Esophagus muscularis mucosa (tissue), 4 donors: ENCODE measurements at places on chromosomes 13 and 19. TPM values are rescaled to one million over a fixed set of nuclear protein-coding genes. Genes with fewer than 3 reads are reported as not detected.
A peak's percentile ranks its signal among the peaks of the same experiment; 100 is the strongest.

The PRTN3 gene
- 1.2 TPM for total RNA-seq

The CERS1 gene
- total RNA-seq = 1.0 TPM

The KASH5 gene
- not detected for total RNA-seq

The AP1M1 gene
- total RNA-seq = 63.1 TPM

The SLC25A41 gene
- 0.32 TPM for total RNA-seq

The KIR3DL2 gene
- total RNA-seq = not detected

The SPACA4 gene
- not detected for total RNA-seq

The RGS9BP gene
- total RNA-seq = 1.5 TPM

The CEACAM7 gene
- not detected for total RNA-seq

DNA sequence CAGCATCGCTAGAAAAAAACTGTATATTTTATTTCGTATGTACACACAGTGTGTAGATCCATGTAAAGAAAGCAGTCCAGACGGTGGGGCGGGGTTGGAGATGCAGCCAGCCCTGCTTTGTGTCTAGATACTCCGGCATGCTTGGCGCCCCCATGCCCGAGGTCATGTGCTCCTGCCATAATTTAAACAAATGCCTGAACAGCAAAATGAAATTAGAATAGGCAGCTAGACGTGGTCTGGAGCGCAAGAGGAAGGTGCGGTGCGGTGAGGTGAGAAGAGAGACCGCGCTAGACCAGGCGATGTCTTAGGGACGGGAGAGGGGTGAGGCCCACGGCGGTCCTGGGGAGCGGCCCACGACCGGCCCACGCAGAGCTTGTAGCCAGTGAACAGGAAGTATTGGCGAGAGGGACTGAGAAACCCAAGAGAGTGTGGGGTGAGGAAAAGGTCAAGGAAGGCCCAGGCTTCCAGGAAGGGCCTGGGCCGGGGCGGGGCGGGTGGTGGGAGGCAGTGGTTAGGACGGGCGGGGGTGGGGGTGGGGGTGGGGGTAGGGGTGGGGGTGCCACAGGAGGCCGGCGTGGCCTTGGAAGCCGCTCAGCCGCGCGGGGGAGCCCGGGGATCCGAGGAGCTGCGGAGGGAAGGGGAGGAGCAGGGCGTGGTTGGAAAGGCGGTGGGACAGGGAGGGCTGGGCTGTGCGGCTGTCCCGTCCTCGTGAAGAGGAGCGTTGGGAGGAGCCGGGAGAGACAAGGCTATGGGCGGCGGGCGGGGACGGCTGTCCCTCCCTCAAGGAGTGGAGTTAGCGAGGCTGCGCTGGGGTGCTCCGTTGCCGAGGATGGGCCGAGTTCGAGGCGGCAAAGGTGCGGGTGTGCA is 254.7 kb upstream of the SGCG start:
- no peaks in the 10 kb centered on the region for H3K36me3 ChIP-seq
- H3K27ac ChIP-seq = peak overlapping the region; percentile 69
- peaks cover 17% of the 10 kb centered on the region for H3K4me1 ChIP-seq
- no peaks in the 10 kb centered on the region for H3K27me3 ChIP-seq
- peak overlapping the region; percentile 60 for H3K4me3 ChIP-seq

- no peak for DNase-seq
- H3K4me3 ChIP-seq = no peak overlapping the region
- no peaks in the 10 kb centered on the region for H3K27me3 ChIP-seq
- no peaks in the 10 kb centered on the region for H3K4me1 ChIP-seq
These were observed 1890.9 kb downstream of the PCDH9 start for GRCh38 chr13:65339241-65339640.

- H3K36me3 ChIP-seq = no peaks in the 10 kb centered on the region
- no peak for DNase-seq
- H3K4me3 ChIP-seq = no peak overlapping the region
- H3K27ac ChIP-seq = no peak overlapping the region
- H3K4me1 ChIP-seq = peaks cover 6% of the 10 kb centered on the region
- H3K27me3 ChIP-seq = no peaks in the 10 kb centered on the region
These were observed 28.7 kb downstream of the TMEM255B start for GRCh38 chr13:113787694-113788093.

DNA sequence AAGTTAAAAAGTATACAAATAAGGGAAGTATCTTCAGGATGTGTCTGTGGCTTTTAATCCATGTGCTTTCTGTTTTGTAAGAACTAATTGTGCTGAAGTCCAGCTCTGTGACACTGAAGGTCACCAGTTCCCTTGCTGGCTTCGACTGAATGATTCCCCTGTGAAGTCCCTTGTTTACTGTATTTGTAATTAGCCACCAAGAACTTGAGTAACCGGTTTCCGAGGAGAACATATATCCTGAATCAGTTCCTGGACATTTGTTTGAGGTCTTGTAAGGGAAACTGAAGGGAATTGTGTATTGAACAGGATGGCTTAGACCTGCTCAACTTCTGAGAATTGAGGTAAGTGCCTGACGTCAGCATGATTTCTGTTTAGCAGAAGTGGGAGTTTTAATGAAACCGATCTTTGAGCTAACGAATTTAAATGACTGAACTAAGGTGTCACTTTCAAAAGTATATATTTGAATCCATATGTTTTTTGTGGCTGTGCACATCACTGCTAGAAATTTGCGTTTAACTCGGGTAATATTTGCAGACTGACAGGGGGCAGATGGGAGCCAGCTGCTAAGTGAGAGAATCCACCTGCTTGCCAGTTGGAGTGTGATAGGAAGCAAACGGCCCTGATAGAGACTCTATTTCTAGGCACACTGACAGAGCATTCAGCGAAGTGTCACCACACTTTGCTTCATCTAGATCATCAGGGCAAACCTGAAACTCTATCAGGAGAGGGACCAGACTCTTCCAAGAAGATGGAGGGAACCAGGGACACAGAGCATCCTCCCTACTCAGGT is 530.0 kb downstream of the RFC3 start:
- H3K27me3 ChIP-seq = no peaks in the 10 kb centered on the region
- H3K27ac ChIP-seq = no peak overlapping the region
- no peaks in the 10 kb centered on the region for H3K4me1 ChIP-seq
- no peaks in the 10 kb centered on the region for H3K36me3 ChIP-seq
- no peak for DNase-seq
- no peak overlapping the region for H3K4me3 ChIP-seq

- H3K4me1 ChIP-seq = no peaks in the 10 kb centered on the region
- no peaks in the 10 kb centered on the region for H3K27me3 ChIP-seq
- H3K4me3 ChIP-seq = no peak overlapping the region
- no peak overlapping the region for H3K27ac ChIP-seq
- H3K36me3 ChIP-seq = peaks cover 79% of the 10 kb centered on the region
These were observed 10.9 kb upstream of the CERS1 start for GRCh38 chr19:18906605-18907519.

DNA sequence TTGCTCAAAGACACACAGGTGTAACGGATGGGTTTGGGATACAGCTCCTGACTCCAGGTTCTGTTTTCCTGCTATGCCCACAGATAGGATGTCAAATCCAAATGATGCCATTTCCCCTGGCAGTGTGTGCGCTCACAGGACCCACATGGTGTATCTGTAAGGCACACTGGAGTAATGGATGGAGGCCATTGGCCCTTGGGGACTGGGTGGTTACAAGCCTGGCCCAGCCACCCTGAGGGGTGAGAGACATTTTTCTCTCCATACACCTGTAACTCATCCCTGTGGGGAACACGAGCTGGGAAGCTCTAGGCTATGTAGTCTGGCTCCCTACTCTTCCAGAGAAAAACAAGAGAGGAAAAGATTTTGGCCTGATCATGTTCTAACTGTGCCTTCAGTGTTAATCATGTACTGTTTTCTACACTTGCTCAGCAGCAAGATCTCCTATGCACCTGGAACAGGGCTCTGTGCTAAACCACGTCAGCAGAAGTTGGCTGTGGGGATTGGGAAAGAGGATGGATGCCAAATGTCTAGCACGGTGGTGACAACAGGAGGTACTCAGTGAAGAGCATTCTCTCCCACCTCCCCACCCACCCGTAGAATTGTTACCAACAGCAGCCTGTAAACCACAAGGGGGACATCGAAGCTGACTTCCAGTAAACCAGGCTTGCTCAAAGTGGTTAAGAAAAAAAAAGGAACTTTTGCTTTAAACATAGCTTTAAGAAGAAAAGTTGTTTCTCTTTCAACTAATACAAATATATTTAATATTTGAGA is 237.0 kb downstream of the LACC1 start:
- peak; percentile 80 for DNase-seq
- peak overlapping the region; percentile 47 for H3K27ac ChIP-seq
- H3K27me3 ChIP-seq = no peaks in the 10 kb centered on the region
- no peak overlapping the region for H3K4me3 ChIP-seq

DNA sequence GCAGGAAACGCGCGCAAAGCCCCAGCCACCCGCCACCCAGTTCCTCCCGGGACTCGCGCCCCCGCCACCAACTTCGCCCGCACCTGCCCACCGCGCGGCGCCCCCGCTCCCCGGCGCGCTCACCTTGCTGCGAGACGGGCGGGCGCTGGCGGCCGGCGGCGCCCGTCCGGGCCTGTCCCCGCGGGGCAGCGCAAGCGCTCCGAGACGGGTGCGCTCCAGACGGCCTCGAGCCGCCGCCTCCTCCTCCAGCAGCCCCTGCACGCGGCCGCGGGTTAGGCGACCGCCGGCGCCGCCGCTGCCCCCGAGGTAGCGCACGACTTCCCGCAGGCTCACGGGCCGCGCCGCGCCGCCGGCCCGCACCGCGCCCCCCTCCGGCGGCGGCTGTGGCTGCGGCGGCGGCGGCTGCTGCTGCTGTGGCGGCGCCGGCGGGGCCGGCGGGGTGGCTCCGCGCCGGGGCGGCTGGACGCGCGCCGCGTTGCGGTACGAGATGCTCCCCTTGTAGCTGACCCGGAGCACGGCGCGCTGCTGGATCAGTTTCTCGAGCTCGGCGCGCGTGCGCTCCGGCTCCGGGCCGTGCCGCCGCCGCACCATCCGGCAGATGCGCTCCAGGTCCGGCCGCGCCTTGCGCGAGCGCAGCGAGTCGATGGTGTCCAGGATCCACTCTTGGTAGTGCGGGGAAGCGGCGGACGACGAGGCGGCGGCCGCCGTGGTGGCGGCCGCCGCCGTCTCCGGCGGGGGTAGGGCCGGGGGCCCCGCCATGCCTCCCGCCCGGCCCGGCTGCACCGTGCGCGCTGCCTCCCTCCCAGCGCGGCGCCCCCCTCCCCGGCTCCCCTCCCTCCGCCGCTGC is 666 bp downstream of the SAMD1 start:
- H3K27me3 ChIP-seq = no peaks in the 10 kb centered on the region
- H3K27ac ChIP-seq = peak overlapping the region; percentile 95
- peaks cover 29% of the 10 kb centered on the region for H3K36me3 ChIP-seq
- no peak for DNase-seq
- H3K4me1 ChIP-seq = peaks cover 18% of the 10 kb centered on the region

DNA sequence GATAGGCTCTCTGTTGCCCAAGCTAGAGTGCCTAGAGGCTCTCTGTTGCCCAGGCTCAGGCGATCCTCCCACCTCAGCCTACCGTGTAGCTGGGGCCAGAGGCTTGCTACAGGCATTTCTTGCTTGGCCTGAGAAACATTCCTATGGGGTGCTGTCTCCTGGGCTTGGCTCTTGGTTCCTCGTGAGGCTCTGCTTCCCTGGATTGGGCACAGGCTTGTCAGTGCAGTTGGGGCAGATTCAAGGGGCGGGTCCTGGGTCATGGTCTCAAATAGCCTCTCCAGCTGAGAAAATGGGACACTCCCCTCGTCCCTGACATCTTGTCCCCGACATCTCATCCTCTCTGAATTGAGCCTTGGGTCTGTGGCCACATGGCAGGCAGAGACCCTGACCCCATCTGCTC is 4.9 kb downstream of the TSSK6 start:
- peaks cover 16% of the 10 kb centered on the region for H3K4me1 ChIP-seq
- H3K27me3 ChIP-seq = no peaks in the 10 kb centered on the region
- no peak overlapping the region for H3K27ac ChIP-seq
- no peak for DNase-seq
- peaks cover 7% of the 10 kb centered on the region for H3K36me3 ChIP-seq
- H3K4me3 ChIP-seq = no peak overlapping the region

DNA sequence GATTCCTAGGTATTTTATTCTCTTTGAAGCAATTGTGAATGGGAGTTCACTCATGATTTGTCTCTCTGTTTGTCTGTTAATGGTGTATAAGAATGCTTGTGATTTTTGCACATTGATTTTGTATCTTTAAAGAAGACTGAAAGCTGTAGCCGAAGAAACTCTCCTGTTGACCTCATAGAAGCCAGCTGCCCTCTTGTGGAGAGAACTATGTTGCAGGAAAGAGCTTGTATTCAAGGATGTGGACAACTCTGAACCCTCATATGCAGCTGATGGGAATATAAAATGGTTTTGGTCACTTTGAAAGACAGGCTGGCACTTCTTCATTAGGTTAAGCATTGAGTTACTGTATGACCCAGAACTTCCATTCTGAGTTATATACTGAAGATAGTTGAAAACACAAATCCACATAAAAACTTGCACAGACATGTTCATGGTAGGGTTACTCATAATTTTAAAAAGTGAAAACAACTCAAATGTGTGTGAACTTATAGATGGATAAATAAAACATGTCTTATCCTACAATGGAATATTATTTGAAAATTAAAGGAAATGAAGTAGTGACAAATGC is 65.8 kb upstream of the SLITRK6 start:
- no peak overlapping the region for H3K4me3 ChIP-seq
- H3K27ac ChIP-seq = no peak overlapping the region
- H3K36me3 ChIP-seq = no peaks in the 10 kb centered on the region

- no peak for DNase-seq
- peaks cover 19% of the 10 kb centered on the region for H3K36me3 ChIP-seq
- H3K27me3 ChIP-seq = no peaks in the 10 kb centered on the region
- H3K27ac ChIP-seq = peak overlapping the region; percentile 90
- no peak overlapping the region for H3K4me3 ChIP-seq
These were observed 3.2 kb downstream of the PIAS4 start for GRCh38 chr19:4010808-4011110.

DNA sequence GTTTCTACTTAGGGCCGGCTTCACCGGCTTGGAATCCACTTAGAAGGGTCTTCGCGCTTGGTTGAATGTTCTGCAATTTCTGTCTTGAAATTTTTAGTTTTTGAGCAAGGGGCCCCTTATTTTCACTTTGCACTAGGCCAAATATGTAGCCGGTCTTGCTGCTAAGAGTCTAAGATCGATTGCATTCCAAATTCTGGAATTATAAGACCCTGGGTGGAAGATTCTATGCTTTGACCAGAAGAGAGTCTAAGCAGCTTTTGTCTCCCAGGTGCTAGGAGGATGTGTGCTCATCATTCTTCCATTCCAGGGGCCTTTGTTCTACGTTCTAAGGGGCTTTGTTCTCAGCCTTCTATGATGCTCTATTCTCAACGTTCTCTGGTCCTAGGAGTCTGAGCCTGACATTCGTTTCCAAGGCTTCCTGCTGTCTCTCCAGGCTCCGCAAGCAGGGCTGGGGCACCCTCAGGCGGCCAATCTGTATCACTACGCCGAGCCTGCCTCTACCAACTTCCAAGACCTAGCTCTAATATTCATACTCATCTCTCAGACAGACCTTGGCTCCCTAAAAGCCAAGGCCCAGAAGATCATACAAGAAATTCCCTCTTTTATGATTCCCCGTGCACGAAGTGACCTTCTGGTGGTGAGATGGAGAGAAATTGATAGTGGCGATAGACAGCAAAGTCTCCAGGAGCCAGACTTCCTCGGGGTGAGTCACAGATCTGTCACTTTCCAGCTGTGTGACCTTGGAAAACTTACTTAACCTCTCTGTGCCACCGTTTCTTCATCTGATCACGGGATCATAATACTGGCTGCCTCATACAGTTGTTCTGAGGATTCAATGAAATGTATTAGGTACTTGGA is 982 bp upstream of the DACT3 start:
- no peaks in the 10 kb centered on the region for H3K27me3 ChIP-seq
- H3K27ac ChIP-seq = peak overlapping the region; percentile 73
- peak overlapping the region; percentile 51 for H3K4me3 ChIP-seq
